ENCODE measurements at places on chromosomes 1 and 21. TPM values are rescaled to one million over a fixed set of nuclear protein-coding genes. Genes with fewer than 3 reads are reported as not detected.

SYT6 gene
- total RNA-seq, result 0.29 TPM

MASP2 gene
- not detected for total RNA-seq

ITLN2 gene
- total RNA-seq, result not detected

CD244 gene
- not detected for total RNA-seq

SLC25A24 gene
- total RNA-seq, result 42.3 TPM

KANK4 gene
- under 0.01 TPM for total RNA-seq

CLSTN1 gene
- total RNA-seq, result 140 TPM

C4BPB gene
- not detected for total RNA-seq

ATP1A4 gene
- total RNA-seq, result not detected

ALX3 gene
- not detected for total RNA-seq

CYP4Z1 gene
- total RNA-seq, result not detected

Measured in osteoblast (primary cell).